ENCODE measurements at places on chromosomes 12 and 14. TPM values are rescaled to one million over a fixed set of nuclear protein-coding genes. Genes with fewer than 3 reads are reported as not detected.

Gene BDKRB2
- total RNA-seq, result 38.6 TPM

Gene RASSF3
- total RNA-seq, result 11.1 TPM

Gene FOXG1
- under 0.01 TPM for total RNA-seq

Gene MYF5
- total RNA-seq, result not detected

Gene KLRB1
- not detected for total RNA-seq

Data from smooth muscle cell of bladder (primary cell).